ENCODE measurements at places on chromosomes 16 and 17.

GRCh38 chr17:1202291-1202690 lies 22.5 kb upstream of the ABR start:
- no peak for DNase-seq

DNA sequence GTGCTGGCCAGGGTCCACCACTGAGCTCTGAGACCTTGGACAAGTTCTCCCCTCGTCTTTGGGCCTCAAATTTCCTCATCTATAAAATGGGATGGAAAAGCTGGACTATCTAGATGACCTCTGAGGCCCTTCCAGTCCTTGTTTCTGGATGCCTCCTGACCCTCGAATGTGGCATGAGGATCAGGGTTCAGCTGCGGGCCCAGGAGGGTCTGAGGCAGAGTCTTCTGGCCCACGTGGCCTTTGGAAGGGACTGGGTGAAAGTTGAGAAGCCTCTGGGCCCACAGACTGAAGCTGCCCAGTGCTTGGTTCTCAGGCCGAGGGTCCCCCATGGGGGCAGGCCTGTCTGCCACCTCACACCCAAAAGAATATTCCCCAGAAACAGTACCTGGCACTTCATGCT lies 16.9 kb upstream of the MRPS23 start:
- no peak for DNase-seq

DNA sequence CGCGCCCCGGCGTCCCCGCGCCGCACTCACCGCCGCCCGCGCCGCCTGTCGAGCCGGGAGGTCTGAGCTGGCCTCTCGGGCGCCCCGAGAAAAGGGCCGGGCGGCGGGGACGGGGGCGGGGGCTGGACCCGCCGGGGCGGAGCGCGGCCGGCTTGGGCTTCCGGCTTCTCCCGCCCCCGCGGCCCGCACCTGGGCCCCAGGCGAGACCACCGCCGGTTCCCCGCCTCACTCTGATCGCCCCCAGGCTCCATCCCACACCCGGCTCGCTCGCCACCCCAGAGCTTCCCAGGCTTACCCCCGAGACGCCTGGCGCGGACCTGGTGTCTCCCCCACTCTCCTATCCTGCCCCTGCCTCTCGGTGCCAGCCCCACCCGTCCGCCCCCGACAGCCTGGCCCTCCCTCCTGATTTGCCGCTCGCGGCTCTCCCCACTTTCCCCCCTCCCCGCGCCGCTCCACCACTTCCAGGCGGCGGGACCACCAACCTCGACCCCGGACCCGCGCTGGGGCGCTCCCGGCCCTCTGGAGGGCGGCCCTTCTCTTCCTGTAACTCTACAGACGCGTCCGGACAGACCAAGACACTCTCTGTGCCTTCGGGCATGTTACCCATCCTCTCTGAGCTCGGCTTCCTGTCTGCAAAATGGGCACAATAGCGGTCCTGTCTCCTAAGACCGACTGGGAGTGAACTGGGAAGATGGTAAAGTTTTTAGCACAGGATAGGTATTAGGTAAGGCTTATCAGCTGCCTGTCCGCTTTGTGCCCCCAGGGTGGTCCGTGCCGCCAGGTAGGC lies at the start of gene LITAF:
Gene LITAF, minus strand, starts transcription at position 64 of the 787 bp plus-strand sequence. CDS start 30,189 bp downstream, outside the sequence.
- DNase-seq, result peak; percentile 72

DNA sequence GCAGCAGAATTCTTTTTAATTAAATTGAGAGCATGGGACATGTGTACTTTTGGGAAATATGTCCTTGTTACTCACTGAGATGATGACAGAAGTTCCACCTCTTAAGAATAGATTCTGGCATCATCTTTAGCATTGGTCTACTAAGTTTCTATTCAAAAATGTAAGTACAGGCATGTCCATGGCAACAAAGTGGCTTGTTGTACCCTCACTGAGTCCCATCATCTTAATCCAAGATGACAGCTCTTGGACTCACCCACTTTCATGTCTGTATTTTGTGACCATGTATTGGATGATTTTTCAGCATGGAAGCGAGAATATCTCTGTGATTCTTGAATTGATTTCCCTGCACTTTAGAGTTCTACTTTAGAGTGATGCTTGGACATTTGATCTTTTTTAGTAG lies 33.1 kb upstream of the NAGLU start:
- no peak for DNase-seq

- DNase-seq, result no peak
Measured at GRCh38 chr17:73311428-73311780, 397 bp downstream of the CDC42EP4 start.

- no peak for DNase-seq
Measured at GRCh38 chr17:48494335-48494734, 36.5 kb downstream of the HOXB1 start.

DNA sequence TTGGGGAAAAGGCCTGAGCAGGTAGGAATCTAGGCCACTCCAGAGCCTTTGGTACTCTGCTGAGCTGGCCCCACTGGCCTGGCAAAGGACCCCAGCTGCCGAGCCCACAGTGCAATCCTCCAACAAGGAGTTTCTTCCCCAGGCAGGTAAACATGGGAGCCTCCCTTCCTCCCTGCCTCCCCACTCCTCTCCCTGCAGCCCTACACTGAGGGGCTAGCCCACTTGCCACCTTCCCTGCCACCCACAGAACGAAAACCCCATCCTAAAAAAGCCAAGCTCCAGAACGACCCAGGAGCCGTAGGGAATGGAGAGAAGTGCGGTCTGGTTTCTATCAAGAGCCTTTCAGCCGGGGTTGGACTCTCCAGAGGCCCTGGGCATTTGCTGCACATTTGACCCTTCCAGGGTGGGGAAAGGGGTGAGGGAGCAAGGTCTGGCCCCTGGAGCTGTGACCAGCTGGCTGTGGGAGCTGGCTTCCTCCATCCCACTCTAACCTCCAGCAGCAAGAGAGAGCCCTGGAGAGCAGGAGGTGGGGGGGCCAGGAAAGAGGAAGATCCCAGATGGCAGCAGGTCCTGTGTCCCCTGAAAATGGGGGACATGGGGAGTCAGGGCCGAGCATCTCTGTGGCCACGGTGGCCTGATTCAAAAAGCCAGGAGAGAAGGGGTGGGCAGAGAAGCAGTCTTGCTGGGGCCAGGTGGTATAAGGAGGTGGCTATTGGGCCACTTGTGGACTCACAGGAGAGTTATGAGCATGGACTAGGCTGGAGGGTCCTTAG lies 1.3 kb downstream of the HID1 start:
- no peak for DNase-seq

- peak; percentile 32 for DNase-seq
Measured at GRCh38 chr17:63345611-63346010, 100.5 kb downstream of the CYB561 start.

DNA sequence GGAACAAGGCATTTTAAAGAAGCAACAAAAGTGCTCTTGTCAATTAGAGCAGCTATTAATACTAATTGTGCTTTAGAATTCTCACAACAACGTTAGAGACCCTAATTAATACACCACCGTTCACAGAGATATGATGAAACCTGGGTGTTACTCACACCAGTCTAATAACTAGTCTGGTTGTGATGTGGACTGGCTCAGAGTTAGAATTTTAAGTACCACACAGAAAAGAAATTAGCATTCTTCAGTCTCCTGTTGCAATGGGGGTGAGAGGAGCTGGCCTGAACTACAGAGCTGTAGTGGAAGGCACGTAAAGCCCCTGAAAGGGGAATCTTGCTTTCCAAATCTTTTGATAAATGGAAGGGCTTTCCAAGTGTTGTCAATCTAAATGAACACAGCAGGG lies 240.8 kb upstream of the TOX3 start:
- no peak for DNase-seq

- DNase-seq, result no peak
Measured at GRCh38 chr17:83132251-83133081, 53.1 kb downstream of the METRNL start.

DNA sequence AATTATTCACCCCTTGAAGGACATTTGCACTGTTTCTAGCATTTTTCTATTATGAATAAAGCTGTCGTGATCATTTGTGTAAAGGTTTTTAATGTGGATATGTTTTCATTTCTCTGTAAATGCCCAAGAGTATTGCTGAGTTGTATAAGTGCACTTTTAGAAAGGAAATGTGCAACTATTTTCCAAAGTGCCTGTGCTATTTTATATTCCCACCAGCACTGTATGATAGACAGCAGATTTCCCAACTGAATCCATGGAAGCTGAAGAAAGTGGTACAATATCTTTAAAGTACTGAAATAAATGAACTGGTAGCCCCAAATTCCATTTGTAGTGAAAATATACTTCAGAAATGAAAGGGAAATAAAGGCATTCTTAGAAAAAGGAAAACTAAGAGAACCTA lies 238.4 kb downstream of the BCAS3 start:
- DNase-seq, result no peak

DNA sequence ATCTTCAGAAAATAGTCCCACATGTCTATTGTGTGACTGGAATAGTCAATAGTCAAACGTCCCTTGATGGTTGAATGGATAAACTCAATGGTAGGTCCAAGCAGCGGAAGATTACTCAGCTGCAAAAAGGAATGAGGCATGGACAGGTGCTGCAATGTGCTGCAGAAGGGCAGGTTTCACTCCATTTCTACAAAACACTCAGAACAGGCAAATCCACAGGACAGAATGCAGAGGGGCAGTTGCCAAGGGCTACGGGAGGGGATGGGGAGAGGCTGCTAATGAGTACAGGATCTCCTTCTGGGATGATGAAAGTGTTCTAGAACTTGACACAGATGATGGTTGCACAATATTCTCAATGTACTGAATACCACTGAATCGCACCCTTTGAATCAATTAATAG lies 151.0 kb downstream of the RBFOX3 start:
- no peak for DNase-seq

- DNase-seq, result peak; percentile 38
Measured at GRCh38 chr17:2433696-2434095, 32.8 kb upstream of the MNT start.

DNA sequence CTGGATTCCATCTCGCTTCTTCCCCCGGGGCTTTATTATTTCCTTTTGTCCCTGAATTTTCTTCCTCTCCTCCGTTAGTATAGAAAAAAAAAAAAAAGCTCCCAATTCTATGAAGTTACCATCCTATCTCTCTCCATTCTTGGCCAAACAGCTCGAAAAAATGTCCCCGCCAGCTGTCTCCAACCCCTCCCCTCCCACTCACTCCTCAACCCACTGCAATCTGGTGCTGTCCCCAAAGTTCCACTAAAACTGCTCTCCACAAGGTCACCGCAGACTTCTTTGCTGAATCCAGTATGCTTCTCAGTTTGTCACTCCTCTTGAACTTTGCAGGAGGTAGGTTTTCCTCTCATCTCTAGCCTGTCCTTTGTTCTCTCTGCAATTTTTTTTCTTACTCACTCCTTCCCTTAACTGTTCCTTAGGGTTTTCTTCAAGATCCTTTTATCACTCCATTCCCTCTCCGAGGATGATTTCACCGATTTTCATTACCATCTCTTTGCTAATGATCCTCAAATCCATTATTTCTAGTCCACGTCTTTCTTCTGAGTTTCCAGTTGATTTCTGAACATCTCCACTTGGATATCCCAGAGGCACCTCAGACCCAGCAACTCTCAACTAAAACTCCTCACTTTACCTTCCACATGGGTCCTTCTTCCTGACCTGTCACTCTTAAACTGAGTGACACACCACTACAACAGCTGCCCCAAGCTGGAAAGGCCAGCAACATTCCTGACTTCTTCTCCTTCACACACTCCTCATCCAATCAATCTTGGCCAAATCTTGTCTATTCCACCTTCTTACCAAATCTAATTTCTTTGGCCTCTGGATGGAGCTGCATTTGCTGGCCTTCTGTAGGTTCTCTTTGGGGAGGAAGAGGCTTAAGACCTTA lies 1.5 kb upstream of the SUMO2 start:
- DNase-seq, result no peak

- peak; percentile 90 for DNase-seq
Measured at GRCh38 chr17:74212913-74213791, at the start of gene TTYH2. TTYH2 (plus strand) TSS chr17:74213571; CDS start chr17:74213588, 17 bp downstream.

DNA sequence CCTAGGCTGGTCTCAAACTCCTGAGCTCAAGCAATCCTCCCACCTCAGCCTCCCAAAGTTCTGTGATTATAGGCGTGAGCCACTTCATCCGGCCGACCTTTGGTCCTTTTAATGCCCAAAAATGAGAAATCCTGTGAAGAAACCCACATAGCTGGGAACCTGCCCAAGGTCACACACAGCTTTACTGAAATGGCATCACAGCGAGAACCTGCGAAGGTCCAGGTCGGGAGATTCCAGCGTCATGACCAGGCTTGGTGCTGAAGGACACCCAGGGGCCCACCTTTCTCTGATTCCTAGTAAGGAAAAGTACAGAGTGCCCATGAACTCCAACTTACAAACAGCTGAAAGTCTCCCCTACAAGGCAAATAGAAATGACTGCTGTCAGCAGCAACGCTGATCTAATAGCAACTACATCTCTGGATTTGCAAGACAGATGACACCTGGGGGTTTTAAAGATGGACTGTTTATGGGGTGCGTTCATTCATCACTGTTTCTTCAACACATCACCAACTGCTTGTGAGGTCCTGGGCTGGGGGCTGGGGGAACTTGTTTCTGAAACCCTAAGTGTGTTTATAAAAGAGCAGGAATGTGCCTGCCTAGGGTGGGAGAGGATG lies 24.5 kb upstream of the DNAH17 start:
- no peak for DNase-seq

DNA sequence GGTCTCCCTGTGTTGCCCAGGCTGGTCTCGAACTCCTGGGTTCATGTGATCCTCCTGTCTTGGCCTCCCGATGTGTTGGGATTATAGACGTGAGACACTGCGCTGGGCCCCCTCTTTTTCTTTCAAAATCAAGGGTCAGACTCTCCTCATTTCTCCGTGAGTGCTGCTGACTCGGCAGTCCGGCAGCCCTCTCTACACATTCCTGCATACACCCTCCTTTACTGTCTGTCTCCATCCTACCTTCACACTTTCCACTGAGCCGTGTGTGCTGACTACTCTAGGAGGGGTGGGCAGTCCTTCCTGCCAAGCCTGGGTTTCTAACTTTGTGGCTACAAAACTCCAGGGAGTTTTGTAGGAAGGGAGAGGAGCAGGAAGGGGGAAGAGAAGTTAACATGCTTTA lies 195.2 kb downstream of the PARN start:
- DNase-seq, result no peak

- no peak for DNase-seq
Measured at GRCh38 chr17:8893621-8894201, 26.2 kb upstream of the PIK3R6 start.

- peak; percentile 60 for DNase-seq
Measured at GRCh38 chr17:64608571-64608981, 53.5 kb downstream of the SMURF2 start.

- DNase-seq, result no peak
Measured at GRCh38 chr17:4642286-4642685, 808 bp upstream of the ALOX15 start.

DNA sequence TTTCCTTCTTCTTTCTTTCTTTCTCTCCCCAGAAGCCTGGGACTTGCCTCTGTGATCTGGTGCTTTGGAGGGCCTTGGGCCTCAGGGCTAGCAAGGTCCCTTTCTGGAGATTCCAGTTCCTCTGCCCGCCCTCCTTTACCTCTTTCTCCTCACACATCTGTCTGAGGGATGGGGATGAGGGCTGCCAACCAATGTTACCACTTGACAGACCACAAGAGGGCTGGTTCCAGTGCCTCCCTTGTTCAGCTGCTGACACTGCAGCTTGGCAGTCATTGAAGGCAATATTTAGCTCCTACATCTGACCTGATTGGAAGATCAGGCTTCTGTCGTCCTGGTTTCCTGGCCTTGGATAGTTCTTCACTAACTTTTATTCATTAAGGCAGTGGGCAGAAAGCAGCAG lies 3.6 kb upstream of the ZNF652 start:
- DNase-seq, result no peak
